Stimulated activated CD4-positive, alpha-beta T cell treated with anti-CD3 and anti-CD28 coated beads, Interleukin-1b, Interleukin-23, amount 100 ng/mL, for 1 hour (primary cell): ENCODE measurements at places on chromosomes 6 and 20.

GRCh38 chr20:64152906-64153305, 11.3 kb upstream of the MYT1 start:
- no peak for DNase-seq

- DNase-seq = no peak
Measured at GRCh38 chr6:108798670-108799353, 49.4 kb upstream of the ARMC2 start.

- no peak for DNase-seq
Measured at GRCh38 chr20:31496761-31497295, 17.4 kb upstream of the HM13 start.

DNA sequence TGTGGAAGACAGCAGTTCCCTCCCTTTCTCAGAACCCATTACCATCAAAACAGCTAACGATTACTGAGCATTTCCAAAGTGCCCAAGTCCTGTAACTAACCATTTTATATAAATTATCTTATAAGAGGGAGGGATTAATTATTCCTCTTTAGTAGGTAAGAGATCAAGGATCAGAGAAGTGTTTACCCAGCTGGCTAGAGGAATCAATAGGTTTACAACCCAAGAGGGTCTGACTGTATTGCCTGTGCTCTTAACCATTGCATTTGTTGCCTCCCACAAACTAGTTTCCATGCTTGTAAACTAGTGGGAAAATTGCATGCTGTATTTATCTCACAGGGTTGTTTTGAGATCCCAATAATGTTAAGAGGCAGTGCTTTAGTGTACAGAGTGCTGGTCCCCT, 3.7 kb upstream of the DBNDD2 start:
- DNase-seq = no peak

GRCh38 chr20:37726971-37727956, 33.4 kb downstream of the CTNNBL1 start:
- no peak for DNase-seq

GRCh38 chr20:3105256-3106137, 21.0 kb upstream of the AVP start:
- DNase-seq = no peak

DNA sequence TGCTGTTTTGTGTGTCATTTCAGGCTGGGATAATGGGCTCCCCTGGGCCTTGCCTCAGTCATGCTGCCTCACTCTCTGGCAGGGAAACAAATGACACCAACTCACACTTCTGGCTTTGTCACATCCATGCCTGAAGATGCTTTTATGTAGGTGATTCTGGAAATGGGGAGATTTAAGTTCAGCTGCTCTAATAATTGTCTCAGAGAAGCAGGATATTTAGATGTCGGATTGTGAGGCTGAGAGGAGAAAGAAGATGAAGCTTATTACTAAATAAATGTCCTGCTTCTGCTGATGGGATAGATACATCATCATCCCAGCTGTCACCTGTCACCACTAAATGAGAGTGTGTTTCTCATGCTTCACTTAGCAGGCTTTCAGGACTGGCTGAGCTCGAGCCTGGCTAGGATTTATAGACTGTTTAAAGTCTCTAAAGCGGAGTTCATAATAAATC, 480.2 kb upstream of the SPTLC3 start:
- no peak for DNase-seq

DNA sequence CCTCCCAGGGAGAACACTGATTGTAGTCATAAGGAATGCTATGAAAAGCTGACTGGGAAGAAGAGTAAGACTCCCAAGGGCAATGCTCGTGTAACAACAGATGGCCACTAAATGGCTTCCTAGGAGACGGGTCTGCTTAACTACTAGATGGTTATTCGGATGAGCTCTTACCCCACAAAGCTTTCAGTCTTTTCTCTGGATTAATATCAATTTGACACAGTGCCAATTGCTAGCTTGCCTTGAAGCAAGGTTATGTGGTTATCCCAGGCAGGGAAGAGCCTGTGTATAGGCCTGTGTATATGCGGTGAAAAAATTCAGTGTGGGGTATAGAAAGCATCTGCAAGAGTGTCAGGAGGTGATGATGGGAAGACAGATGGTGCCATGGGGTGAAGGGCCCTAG, 86.4 kb upstream of the NOX3 start:
- no peak for DNase-seq

- DNase-seq = no peak
Measured at GRCh38 chr20:62885046-62885895, 23.6 kb upstream of the TCFL5 start.

DNA sequence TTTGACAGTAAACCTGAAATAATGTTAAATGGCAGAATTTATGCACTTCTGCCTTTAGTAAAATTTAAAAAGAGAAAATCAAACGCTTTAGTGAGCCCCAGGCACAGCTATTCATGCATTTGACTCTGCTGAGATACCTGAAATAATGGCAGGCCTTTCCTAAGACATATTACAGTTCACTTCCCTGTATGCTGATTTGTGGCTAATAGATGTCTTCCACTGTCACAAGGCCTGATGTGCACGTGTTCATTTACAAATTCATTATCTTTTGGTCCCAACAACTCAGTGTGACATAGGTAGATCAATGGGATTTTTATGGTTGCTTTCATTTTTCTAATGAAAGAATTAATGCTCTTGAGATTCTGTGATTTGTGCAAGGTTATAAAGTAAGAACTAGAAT, 449.7 kb upstream of the RGS17 start:
- no peak for DNase-seq

DNA sequence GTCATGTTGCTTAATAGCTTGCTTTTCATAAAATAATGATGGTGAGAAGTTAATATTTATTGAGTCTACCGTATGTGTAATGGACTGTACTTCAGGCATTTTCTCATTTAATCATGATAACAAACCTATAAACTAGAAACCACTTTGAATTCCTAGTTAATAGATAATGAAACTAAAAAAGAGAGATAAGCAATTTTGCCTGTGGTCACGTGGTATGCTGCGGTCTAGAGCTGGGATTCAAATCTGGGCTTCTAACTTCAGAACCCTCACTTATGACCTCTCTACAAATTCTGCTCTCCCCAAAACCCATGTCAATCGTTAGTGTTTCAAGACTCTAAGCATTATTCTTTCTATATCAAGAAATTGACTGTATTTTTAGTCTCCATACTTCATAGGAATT, 700.7 kb downstream of the PRKN start:
- DNase-seq = no peak
